Fibroblast of skin of scalp (primary cell): ENCODE measurements at places on chromosomes 11 and 22.

DNA sequence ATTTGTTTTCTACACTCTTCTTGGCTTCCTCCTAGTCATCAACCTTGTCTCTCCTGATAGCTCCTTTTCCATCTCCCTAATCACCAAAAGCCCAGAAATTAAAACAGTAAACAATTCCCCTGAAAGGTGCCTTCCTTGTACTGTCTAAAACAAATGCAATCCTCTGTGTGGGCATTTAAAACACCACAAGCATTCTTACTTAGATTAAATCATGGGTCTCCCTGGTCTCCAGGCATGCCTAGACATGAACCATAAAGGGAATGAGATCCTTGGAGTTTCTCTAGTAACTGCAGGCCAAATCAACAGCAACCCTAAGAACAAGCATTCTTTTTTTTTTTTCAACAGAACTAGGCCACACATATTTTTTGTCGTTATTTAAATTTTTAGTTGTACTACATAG is 1.9 kb downstream of the BTG4 start:
- DNase-seq = peak; percentile 20

DNA sequence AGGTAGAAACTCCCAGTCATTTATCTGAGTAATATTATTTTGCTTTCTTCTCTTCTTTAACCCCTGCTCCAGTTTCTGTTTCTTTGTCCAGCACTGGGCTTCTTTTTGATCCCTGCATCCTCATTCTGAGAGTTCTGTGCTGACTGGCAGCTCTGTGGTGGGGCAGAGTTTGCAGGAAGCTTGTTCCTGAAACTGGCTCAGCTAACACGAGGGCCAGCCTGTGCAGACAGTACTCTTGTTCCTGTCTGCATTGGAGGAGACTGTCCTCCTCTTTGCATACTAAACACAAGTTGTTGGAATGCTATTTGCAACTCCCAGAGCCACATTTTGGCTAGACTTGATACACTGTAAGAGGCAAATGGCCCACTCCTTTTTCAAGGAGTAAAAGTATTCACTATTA is 93.1 kb upstream of the HORMAD2 start:
- no peak for DNase-seq

- DNase-seq = no peak
Observed at GRCh38 chr22:32964411-32965057, 93.6 kb downstream of the SYN3 start.

DNA sequence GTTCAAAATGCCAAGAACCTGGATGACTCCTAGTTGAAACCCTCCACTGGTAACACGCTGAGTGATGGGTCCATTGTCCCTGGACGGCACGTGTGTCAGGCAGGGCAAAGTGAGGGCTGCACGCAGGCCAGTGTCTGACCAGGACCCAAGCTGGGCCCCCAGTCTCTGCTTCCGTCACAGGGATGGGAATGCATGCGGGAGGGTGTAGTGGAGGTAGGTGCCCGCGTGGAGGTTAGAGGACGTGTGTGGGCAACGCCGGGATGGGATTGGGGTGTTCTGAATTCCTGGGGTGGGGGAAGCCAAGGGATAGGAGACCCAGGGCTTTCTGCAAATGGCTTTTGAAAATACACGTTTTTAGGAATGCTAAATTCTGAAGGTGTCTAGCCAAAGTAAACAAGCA is 943.3 kb downstream of the BRD1 start:
- DNase-seq = no peak

DNA sequence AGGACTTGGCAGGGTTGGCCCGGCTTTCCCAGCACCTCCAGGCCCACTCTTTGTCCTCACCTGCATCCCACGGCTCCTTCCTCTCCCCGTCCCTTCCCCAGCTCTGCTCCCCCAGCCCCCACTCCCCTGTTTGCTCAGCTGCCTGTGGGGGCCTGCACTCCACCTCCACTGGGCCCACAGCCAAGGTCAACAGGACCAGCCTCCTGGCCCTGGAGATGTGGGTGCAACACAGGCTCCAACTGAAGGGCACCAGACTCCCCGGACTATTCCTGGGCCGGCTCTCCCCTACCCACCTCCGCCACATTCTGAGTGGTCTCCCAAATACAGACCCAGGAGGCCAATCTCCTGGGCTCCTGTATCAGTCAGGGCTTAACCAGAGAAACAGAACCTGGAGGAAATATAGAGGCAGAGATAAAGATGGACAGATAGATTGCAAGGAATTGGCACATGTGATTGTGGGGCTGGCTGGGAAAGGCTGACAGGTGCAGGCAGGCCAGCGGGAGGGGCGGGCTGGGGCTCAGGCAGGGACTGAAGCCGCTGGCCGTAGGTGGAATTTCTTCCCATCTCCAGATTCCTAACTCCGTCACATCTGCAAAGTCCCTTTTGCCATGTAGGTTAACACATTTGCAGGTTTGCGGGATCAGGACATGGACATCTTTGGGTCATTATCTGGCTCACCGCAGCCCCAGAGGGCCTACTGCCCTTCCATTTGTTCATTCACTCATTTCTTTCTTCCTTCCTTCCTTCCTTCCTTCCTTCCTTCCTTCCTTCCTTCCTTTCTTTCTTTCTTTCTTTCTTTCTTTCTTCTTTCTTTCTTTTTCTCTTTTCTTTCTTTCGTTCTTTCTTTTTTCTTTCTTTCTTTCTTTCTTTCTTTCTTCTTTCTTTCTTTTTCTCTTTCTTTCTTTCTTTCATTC is 45.8 kb upstream of the MYH9 start:
- DNase-seq = no peak

- no peak for DNase-seq
Observed at GRCh38 chr22:22884888-22885840, 2.5 kb upstream of the IGLL5 start.

DNA sequence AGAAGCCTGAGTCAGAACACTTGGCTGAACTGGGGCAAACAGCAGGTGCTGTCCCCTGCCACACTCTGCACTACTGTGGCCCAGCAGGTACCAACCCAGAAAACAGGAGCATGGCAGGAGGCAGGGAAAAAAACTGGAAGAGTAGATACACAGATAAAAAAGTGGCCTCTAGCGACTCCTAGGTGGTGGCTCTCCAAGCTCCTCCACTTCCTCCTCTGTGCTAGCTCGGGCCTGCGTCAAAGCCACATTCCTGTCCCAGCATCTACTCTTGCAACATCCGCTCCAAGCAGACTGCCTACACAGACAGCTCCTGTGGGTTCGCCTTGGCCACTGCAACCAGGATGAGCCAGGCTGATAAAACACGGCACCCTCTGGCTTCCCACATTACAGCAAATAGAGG is 6.9 kb downstream of the OR8B12 start:
- peak; percentile 59 for DNase-seq

DNA sequence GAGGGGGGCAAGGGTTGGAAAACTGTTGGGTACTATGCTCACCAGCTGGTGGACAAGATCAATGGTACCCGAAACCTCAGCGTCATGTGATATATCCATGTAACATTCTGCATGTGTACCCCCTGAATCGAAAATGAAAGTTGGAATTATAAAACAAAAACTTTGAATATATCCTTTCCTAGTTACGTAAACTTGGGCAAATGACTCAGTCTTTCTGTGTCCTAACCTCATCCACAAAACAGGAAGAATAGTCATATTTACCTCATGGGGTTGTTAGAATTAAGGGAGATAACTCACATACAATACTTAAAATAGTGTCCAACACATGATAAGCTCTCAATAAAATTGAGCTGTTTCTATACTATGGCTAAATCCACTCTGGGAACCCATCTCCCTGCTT is 620.1 kb upstream of the KIRREL3 start:
- no peak for DNase-seq

DNA sequence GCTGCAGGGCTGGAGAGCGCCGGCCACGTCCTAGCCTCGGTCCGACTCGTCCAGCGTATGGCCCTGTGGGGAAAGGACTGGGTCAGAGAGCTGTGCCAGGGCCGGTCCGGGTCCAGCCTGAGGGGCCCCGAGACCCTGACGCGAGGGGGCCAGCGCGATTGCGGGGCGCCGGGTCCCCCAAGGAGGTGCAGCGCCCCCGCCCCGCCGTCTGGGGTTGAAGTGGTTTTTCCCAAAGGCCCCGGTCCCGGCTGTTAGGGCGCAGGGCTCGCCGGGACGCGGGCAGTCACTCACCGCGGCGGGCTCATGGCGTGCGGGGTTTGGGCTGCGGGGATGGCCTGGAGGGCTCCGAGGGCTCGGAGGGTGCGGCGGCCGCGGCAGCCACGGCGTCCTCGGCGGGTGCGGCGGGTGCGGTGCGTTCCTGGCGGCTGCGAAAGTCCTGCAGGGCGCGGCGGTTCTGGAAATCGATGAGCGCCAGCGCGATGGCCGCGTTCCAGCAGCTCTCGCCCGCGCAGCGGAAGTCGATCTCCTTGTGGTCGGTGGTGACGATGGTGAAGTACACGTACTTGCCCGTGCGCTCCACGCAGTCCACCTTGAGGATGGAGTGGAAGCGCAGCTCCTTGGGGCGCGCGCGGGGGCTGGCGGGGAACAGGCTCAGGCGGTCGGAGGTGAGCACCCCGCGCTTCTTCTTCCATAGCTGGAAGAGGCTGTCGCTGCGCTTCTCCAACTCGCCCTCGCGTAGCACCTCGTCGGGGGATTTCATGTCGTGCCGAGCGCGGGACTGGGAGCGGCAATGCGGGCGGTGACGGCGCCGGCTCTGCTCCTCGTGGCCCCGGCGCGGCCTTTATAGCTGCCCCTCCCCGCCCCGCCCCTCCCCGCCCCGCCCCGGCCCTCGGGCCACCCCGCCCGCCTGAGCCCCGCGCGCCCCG is at the start of gene PHLDA2:
Gene PHLDA2 (minus strand): TSS at position 816 of the 926 bp plus-strand sequence. CDS start 56 bp downstream, at position 760.
- DNase-seq = peak; percentile 68

DNA sequence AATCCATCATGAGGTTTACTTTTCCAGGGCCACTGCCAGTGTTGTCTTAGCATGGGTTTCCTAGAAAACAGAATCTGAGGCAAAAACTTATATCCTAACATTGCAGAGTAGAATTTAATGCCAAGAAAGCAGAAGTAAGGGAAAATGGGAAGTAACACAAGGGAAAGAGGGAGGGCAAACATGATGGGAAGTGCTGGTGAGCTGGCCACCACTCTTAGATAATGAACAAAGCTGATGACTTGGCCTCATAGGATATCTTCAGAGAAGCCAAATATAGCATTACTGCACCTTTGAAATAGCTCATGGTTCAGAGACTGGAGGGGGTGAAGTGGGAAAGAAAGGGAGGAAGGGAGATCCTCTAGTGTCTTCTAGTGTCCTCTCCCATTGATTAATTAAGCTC is 24.8 kb upstream of the CALCB start:
- DNase-seq = no peak

DNA sequence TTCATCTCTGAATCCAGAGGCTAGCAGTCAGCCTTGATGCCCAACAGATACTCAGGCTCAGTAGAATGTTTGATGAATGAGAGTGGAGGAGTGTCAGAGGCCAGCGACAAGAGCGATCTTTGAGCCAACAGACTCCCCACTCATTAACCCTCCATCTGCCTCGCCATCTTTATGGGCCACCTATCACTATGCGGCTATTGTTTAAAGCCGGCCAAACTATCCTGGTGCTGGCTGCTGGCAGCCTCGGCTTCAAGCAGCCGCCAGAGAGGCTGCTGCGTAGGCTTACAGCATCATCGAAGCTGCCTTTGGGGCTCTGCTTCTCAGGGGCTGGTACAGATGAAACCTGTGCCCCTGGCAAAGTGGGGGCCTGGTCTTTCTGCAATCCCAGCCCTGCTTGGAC is 525.6 kb downstream of the INSC start:
- DNase-seq = no peak

DNA sequence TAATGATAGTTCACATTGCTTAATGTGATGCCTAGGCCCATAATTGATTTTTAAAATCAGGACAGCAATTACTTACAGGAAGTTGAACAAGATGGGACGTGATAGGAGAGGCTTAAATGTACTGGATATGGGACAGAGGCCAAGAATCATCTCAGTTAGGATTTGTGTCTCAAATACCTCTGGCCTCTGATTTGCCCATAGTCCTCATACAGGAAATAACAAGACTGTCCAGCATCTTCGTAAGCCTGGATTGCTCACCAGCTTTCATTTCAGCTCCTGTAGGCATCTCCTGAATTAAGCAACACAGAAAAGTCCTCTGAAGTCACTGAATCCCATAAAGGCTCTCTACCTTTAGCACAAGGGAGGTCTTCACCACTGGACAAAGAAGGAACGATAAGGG is at the start of gene MRGPRX3:
Gene MRGPRX3 (plus strand): TSS at position 231 of the 400 bp plus-strand sequence. CDS start 4,632 bp downstream, outside the sequence.
- DNase-seq = no peak

DNA sequence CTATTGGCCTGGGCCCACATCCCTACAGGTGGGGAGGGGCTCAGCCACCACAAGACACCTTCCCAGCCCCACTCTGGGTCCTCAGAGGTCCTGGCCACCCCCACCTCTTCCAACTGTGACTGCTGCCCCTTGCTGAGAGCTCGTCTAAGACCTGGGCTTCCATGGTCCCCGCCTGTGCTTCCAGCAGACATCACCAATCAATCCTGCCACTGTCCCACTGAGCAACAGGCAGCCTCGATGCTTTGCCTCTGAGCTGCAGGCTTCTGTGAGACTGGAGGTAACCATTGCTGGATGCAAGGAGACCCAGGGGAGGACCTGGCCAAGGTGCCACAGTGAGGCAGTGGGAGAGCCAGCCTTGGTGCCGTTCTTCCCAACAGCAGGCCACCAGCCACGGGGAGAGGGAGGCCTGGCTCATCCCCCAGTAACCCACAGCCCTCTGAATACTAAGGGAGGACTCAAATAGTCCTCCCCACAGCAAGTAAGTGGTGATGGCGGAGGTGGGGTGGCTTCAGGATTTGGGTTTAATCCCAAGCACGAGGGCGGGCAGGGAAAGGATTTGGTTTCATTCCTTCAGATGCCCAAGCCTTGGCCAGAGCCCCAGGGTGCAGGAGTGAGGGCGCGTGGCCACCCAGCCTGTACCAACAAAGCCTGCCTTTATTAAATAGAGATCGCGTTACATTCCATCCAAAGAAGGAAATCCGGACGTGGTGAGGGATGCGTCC is 5.5 kb upstream of the FADS3 start:
- no peak for DNase-seq

- no peak for DNase-seq
Observed at GRCh38 chr11:67317888-67318555, 14.7 kb downstream of the SSH3 start.

GRCh38 chr11:43943372-43943930 is 1.0 kb downstream of the C11orf96 start:
- no peak for DNase-seq

DNA sequence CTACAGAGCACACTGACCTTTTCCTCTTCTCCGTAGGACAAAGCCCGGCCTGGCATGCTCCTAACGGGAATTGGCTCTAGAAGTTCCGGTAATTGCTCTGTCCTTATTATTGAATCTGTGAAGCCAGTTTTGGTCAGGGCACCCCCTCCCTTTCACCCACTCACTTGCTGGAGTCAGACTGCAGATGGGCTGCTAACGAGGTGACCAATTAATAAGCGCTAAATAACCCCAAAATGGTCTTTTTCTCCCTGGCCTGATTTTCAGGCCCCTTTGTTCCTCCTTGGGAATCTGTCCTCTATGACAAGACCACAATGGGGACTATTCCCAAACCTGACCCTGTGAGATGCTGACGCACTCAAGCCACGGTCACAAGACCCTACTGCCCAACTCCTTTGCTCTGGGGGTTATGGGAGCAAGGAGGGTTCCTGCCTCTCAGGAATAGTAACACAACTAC is 610.0 kb upstream of the CADM1 start:
- no peak for DNase-seq

GRCh38 chr11:113192121-113192925 is 122.1 kb upstream of the TTC12 start:
- no peak for DNase-seq
